ENCODE measurements at places on chromosomes 2 and 18.

DNA sequence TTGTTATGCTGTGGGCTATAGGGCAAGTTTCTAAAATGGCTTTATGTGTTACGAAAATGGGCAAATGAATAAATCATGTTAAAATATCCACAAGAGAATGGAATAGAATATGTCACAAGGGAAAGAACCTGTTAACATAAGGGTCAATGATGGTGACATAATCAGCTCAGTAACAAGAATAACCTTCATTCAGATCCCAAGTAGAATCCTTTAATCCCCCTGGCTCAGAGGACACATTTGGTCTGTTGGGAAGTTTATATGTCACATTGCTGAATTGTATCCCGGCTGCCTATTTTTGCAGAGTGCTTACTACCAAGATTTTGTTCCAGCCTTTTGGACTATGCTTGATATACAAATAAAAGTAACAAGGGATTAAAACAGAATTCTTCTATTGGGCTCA lies 13.1 kb upstream of the LGALSL start:
- DNase-seq: no peak

GRCh38 chr2:12412898-12413305 lies 303.8 kb upstream of the TRIB2 start:
- peak; percentile 43 for DNase-seq

GRCh38 chr2:65231892-65232477 lies 4.4 kb downstream of the ACTR2 start:
- peak; percentile 18 for DNase-seq

- DNase-seq: no peak
These were observed 174.2 kb downstream of the SOCS6 start for GRCh38 chr18:70463085-70463484.

DNA sequence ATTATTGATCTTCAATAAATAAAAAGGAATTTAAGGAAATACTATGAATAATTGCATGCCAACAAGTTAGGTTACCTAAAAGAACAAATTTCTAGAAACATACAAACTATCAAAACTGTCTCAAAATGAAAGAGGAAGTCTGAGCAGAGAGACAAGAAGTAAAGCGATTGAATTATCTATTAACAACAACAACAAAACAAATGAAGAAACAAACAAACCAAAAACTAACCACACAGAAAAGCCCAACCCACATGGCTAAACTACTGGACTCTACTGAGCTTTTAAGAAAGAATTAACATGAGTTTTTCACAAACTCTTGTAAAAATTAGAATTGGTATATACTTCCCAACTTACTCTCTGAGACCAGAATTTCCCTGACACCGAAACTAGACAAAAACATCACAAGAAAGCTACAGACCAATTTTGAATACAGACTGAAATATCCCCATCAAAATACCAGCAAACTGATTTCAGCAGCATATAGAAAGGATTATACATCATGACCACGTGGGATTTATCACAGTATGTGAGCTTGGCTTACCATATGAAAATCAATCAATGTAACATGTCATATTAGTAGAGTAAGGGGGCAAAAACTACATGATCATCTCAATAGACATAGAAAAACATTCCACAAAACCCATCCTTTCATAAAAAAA lies 16.6 kb upstream of the GALNT1 start:
- no peak for DNase-seq

DNA sequence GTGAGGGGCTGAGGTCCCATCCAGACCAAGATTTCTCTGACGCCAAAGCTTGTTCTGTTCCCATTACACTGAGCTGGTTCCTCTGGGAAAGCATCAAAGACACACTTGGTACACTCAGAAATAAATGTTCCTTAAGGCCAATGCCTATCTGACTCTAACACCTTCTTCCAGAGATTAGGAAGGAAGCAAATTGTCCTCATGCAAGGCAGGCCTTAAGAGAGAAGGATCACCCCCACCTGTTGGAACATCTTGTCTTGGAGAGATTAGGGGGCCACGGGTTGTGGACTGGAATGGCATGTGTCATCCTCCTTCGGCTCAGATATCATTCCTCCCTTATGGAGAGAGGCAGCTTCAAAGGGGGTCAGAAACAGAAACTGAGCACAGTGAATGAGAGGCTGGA lies 100.2 kb downstream of the ANKRD44 start:
- DNase-seq: no peak

DNA sequence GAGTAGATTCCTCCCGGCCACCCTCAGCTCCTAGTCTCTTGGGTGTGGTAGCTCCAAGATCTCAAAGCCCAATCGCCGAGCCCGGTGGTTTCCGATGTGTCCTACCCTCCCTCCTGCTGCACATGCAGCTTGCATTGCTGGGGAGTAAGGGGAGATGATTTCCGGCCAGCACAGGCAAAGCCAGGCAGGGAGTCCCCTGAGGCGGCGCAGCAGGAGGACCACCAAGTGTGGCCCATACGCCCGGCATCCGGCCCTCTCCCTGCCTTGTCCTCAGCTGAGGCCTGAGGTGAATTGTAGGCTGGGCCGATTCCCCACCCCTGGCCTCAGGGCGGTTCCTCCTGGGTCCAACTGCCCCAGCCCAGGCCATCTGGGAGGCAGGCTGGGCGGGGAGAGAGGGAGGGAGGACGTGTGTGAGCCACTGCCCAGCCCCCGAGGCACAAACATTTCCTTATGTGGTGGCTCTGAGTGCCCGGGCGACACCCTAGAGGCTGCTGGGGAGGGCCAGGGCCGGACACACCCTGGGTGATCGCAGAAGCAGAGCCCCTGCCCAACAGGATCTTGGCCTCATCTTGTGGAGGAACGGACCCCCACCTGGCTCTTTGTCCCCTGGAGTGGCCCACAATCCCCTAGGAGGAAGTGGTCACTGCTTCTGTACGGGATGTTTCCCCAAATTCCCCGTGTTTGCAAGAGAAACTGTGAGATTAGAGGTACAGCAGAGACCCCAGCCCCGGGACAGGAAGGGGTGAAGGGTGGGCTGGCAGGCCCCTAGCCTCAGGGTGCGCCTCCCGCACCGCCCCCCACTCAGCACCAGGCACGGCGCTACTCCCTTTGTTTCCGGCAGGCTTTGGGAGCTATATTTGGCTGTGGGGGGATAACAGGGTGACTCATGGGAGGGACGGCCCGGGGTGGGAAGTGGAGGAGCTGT lies 41.9 kb upstream of the PTMA start:
- DNase-seq: no peak

- DNase-seq: no peak
These were observed 35.4 kb downstream of the SULT1C4 start for GRCh38 chr2:108412995-108413710.

GRCh38 chr2:197348721-197349360 lies 38.3 kb upstream of the ANKRD44 start:
- DNase-seq: no peak

GRCh38 chr2:177897278-177897677 lies 175.3 kb downstream of the PDE11A start:
- no peak for DNase-seq

DNA sequence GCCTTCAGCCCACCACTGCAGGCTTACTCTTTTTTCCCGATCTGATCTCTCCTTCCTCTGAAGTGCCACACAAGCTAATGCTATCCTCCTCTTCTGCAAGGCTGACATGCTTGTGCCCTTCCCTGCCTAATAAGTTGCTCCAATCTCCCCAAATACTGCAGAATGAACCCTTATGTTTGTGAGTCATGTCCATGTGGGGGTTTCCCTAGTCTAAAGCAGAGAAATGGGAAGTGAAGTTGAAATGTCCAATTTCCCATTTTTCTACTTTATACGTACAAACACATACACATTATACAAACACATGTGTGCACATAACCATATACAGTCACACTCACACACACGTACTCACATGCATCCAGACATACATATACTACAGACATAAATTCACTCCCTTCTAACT lies 288.1 kb upstream of the CELF4 start:
- no peak for DNase-seq

DNA sequence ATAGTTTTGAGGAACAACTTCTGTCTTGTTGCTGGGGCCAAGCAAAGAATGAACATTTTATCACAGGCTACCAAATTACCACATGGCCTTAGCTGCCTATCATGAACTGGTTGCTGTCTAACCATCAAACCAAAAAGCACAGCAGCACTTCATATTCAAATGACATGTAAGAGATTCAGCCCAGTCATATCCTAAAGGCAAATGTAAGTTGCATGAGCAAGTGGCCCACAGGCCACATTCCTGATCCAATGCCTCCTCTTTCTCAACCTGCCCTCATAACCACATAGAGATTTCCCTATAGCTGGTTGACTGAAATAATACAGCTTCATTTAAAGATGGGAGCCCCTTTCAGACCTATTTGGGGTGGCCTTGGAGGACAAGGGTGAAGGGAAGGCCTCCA lies 572.3 kb downstream of the IRS1 start:
- DNase-seq: no peak

- no peak for DNase-seq
These were observed 63.2 kb downstream of the UGGT1 start for GRCh38 chr2:128154225-128154624.
